ENCODE measurements at places on chromosomes 6 and 20. TPM values are rescaled to one million over a fixed set of nuclear protein-coding genes. Genes with fewer than 3 reads are reported as not detected.

Gene TSBP1
- not detected for total RNA-seq

GRCh38 chr6:158338311-158339112 is 26.2 kb downstream of the TULP4 start:
- H3K27me3 ChIP-seq = no peaks in the 10 kb centered on the region
- no peak for DNase-seq
- no peaks in the 10 kb centered on the region for H3K36me3 ChIP-seq
- H3K4me1 ChIP-seq = no peaks in the 10 kb centered on the region
- no peak overlapping the region for H3K4me3 ChIP-seq

Gene CD109
- 3.8 TPM for total RNA-seq

DNA sequence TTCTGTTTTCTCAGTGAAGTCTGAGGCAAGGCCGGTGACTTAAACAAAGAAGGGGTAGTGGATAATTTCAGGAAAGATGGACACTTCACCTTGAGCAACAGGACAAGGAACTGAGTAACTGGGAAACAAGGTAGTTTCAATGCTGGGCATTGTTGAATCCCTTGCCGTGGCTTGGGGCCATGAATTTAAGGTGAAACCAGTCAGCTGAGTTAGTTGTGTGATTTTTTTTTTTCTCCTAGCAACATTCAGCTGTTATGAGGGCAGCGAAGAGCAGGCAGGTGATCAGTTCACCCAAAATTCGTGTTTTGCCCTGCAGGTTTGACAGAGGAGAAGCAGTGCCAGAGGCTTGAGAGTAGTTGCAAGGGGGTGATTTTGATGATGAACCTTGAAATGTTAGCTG is 6.8 kb downstream of the BICRAL start:
- no peaks in the 10 kb centered on the region for H3K36me3 ChIP-seq
- no peak for DNase-seq

DNA sequence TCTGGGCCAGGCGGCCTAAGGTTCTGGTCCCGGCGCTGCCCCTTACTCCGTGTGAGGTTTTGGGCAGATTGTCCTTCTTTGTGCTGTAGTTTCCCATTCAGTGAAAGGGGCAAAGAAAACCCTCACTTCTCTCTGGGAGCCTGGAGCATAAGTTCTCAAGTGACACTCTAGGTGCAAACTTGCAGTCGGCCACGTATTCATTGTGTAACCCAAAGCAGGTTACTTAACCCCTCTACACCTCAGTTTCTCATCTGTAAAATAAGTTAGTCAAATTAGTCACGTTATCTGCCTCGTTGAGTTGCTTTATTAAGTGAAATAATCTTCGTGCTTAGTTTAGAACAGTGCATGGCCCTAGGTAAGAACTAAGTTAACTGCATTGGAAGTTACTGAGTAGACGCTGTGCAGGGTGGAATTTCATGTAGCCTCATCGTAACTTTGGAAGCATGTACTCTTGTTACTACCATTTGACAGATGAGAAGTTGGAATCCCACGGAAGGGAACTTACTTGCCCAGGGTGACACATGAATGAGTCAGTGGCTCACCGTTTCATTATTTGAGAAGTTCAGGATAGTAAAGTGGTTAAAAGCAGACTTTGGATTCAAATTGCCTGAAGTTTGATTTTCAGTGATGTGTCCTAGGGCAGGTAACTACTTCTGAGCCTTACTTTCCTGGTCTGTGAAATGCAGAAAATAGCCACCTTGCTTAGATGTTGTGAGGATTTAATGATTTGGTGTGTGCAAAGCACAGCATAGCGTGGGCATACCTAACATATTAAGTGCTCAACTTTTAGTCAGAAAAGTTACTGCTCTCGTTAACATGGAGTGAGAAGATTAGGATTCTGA is 556 bp upstream of the MROH8 start:
- peak overlapping the region; percentile 83 for H3K4me3 ChIP-seq
- no peaks in the 10 kb centered on the region for H3K27me3 ChIP-seq
- H3K27ac ChIP-seq = peak overlapping the region; percentile 95
- no peak for DNase-seq
- H3K4me1 ChIP-seq = peaks cover 16% of the 10 kb centered on the region

- no peaks in the 10 kb centered on the region for H3K36me3 ChIP-seq
- DNase-seq = no peak
- H3K4me3 ChIP-seq = no peak overlapping the region
- no peaks in the 10 kb centered on the region for H3K4me1 ChIP-seq
Measured at GRCh38 chr20:45444050-45444449, 25.5 kb upstream of the WFDC2 start.

- no peaks in the 10 kb centered on the region for H3K36me3 ChIP-seq
- no peaks in the 10 kb centered on the region for H3K4me1 ChIP-seq
- H3K27ac ChIP-seq = no peak overlapping the region
- no peak overlapping the region for H3K4me3 ChIP-seq
- no peaks in the 10 kb centered on the region for H3K27me3 ChIP-seq
Measured at GRCh38 chr6:90420500-90420899, 123.9 kb upstream of the BACH2 start.

Gene TMEM74B
- 0.96 TPM for total RNA-seq

Gene RSPH3
- 24.1 TPM for total RNA-seq

Gene WFDC10B
- total RNA-seq = not detected

Gene GCLC
- 51.2 TPM for total RNA-seq

Gene KIFC1
- 7.9 TPM for total RNA-seq

GRCh38 chr6:103183831-103184411 is 1675.8 kb downstream of the HACE1 start:
- no peak for DNase-seq
- H3K4me1 ChIP-seq = no peaks in the 10 kb centered on the region
- H3K4me3 ChIP-seq = no peak overlapping the region
- H3K27me3 ChIP-seq = no peaks in the 10 kb centered on the region

- H3K27ac ChIP-seq = no peak overlapping the region
- no peak for DNase-seq
- no peak overlapping the region for H3K4me3 ChIP-seq
- no peaks in the 10 kb centered on the region for H3K4me1 ChIP-seq
- H3K36me3 ChIP-seq = no peaks in the 10 kb centered on the region
- no peaks in the 10 kb centered on the region for H3K27me3 ChIP-seq
Measured at GRCh38 chr6:12350644-12351170, 60.5 kb downstream of the EDN1 start.

GRCh38 chr6:109458774-109459531 is 3.4 kb upstream of the MICAL1 start:
- DNase-seq = no peak
- peaks cover 19% of the 10 kb centered on the region for H3K36me3 ChIP-seq
- no peak overlapping the region for H3K27ac ChIP-seq
- H3K4me3 ChIP-seq = no peak overlapping the region
- H3K4me1 ChIP-seq = peaks cover 10% of the 10 kb centered on the region
- H3K27me3 ChIP-seq = no peaks in the 10 kb centered on the region

- H3K27ac ChIP-seq = no peak overlapping the region
- no peaks in the 10 kb centered on the region for H3K36me3 ChIP-seq
- no peak overlapping the region for H3K4me3 ChIP-seq
- no peak for DNase-seq
Measured at GRCh38 chr6:106186172-106186571, 100.0 kb downstream of the PRDM1 start.

Gene VEGFA
- 608 TPM for total RNA-seq

DNA sequence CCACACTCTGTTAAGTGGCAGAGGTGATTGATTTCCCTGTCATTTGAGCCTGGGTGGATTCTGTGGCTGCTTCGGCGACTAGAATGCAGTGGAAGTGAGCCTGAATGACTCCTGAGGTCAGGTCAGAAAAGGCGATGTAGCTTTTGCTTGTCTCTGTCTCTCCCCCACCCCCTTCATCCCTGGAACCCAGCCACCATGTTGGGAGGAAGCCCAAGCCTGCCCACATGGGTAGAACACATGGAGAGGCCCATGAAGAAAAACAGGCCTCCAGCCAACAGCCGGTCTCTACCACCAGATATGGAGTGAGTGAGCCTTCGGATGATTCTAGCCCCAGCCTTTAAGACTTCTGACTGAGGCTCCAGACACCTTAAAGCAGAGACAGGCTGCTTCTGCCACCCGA is 181.0 kb downstream of the TFAP2C start:
- no peak overlapping the region for H3K4me3 ChIP-seq
- no peak overlapping the region for H3K27ac ChIP-seq
- no peak for DNase-seq
- H3K4me1 ChIP-seq = no peaks in the 10 kb centered on the region
- peaks cover 3% of the 10 kb centered on the region for H3K27me3 ChIP-seq

DNA sequence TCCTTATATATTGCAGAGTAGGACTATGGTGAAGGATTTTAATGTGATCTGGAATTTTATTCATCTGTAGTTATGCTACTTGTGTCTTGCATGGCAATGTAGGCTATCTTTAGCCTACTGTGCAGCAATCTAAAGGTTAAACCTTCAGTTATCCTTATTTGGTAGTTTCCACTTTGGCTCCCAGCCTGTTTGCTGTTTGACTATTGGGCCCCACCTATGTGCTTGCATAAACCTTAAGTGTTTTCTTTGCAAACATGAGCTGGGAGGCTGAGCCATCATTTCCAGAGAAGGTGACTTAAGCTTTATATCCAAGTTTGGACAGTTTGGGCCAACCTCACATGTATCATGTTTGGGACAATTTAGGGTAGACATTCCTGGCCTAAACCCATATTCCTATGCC is 537.5 kb downstream of the BTBD3 start:
- no peaks in the 10 kb centered on the region for H3K27me3 ChIP-seq
- no peak for DNase-seq
- no peak overlapping the region for H3K4me3 ChIP-seq
- H3K4me1 ChIP-seq = no peaks in the 10 kb centered on the region

GRCh38 chr6:113876695-113877094 is 19.6 kb downstream of the MARCKS start:
- H3K36me3 ChIP-seq = no peaks in the 10 kb centered on the region
- H3K4me3 ChIP-seq = no peak overlapping the region
- no peaks in the 10 kb centered on the region for H3K27me3 ChIP-seq
- peaks cover 10% of the 10 kb centered on the region for H3K4me1 ChIP-seq
- no peak overlapping the region for H3K27ac ChIP-seq
- no peak for DNase-seq

DNA sequence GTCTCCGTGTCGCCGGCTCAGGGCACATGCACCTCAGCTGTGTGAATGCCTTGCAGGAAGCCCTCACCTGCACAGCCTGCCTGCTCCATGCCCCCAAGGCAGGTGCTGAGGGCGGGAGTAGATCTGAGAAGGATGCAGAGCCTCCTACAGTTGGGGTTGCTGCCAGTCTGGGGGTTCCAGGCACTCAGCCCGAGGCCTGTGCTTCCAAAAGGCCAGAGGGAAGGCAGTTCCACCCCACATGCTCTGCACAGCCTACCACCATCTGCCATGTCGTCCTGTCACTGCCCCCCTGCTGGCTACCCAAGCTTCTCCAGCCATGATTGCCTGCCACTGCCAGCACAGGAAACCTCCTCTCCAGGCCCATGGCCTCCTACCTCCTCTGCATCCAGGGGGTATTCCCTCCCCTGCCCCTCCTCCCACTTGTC is 19.3 kb downstream of the ACSS1 start:
- no peak overlapping the region for H3K4me3 ChIP-seq
- no peak for DNase-seq
- H3K27me3 ChIP-seq = no peaks in the 10 kb centered on the region
- H3K27ac ChIP-seq = peak overlapping the region; percentile 80
- H3K4me1 ChIP-seq = peaks cover 91% of the 10 kb centered on the region

Gene C2
- total RNA-seq = 9.4 TPM

Gene MAD2L1BP
- 10.0 TPM for total RNA-seq

DNA sequence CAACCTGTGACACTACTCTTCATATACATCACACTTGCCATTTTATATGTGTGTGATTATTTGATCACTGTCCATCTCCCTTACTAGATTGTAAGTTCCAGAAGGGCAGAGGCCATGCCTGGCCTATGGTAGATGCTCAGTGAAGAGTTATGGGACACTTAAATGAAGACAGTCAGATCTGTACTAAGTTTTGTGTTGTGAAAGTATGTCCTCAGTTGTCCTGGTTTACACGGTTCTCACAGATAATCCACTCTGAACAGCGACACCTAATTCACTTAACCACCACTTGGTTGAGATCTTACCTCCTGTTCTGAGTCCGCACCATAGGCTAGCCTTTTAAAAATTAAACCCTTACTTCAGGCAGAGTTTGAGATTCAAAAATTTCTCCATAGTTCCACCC is 434.1 kb upstream of the SOX4 start:
- H3K4me3 ChIP-seq = no peak overlapping the region
- H3K36me3 ChIP-seq = no peaks in the 10 kb centered on the region
- H3K27me3 ChIP-seq = no peaks in the 10 kb centered on the region

- H3K36me3 ChIP-seq = no peaks in the 10 kb centered on the region
- H3K4me1 ChIP-seq = no peaks in the 10 kb centered on the region
- no peak overlapping the region for H3K4me3 ChIP-seq
- DNase-seq = no peak
- no peak overlapping the region for H3K27ac ChIP-seq
Measured at GRCh38 chr6:51489133-51489532, 598.3 kb downstream of the PKHD1 start.

- DNase-seq = no peak
- H3K4me1 ChIP-seq = peaks cover 6% of the 10 kb centered on the region
- no peaks in the 10 kb centered on the region for H3K27me3 ChIP-seq
- H3K27ac ChIP-seq = no peak overlapping the region
- H3K36me3 ChIP-seq = no peaks in the 10 kb centered on the region
Measured at GRCh38 chr6:13471184-13471583, 16.2 kb downstream of the GFOD1 start.

DNA sequence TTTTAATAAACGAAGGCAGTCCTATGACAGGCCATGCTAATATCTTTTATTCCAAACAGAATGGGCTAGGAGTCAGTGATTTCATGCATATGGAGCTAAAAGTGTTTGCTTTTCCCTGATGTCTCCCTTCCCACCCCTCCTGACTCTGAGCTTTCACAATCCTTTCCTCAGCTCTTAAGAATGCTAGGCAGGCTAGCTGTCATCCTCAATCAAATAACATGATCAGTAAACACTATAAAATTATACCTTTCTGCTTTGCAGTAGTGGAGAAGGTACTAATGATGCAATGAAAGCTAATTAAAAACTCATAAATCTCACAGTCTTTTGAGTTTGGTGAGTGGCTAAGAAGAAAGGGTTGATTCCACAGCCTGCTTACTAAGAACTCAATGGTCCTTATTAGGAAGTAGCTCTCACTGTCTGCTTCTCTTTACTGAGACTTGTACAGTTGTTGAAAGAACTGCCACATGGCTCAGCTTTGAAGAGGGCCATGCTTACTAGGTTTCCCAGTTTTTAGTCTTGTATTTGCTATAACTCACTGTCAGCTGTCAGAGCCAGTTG is 250.9 kb upstream of the JAG1 start:
- H3K27me3 ChIP-seq = no peaks in the 10 kb centered on the region
- no peaks in the 10 kb centered on the region for H3K36me3 ChIP-seq
- no peak overlapping the region for H3K4me3 ChIP-seq
- no peaks in the 10 kb centered on the region for H3K4me1 ChIP-seq

Measured in transverse colon (tissue), 4 donors.